ENCODE measurements at places on chromosomes 2 and 18. TPM values are rescaled to one million over a fixed set of nuclear protein-coding genes. Genes with fewer than 3 reads are reported as not detected.

GRCh38 chr2:127154396-127154795 lies 47.4 kb upstream of the BIN1 start:
- DNase-seq = no peak

GRCh38 chr2:85066874-85067351 lies 66.3 kb upstream of the TCF7L1 start:
- peak; percentile 82 for DNase-seq

DNA sequence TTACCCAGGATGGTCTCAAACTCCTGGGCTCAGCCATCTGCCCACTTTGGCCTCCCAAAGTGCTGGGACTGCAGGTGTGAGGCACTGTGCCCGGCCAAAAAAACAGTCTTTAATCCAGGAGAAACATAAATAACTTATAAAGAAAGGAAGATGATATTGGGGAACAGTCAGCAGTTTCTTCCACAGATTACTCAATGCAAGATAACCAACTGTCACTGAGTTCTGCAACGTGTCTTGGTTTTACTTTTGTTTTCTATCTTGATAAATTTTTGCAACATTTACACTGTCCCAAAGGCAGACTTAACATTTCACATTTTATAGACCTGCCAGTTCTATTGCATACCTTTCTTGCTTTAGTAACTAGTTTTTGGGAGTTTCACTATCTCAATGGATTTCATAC lies 71.1 kb downstream of the ANKRD44 start:
- no peak for DNase-seq

GRCh38 chr2:234981197-234982095 lies 29.6 kb downstream of the SH3BP4 start:
- DNase-seq = peak; percentile 97

- DNase-seq = peak; percentile 37
Measured at GRCh38 chr2:193810533-193810932, 1615.8 kb upstream of the TMEFF2 start.

DNA sequence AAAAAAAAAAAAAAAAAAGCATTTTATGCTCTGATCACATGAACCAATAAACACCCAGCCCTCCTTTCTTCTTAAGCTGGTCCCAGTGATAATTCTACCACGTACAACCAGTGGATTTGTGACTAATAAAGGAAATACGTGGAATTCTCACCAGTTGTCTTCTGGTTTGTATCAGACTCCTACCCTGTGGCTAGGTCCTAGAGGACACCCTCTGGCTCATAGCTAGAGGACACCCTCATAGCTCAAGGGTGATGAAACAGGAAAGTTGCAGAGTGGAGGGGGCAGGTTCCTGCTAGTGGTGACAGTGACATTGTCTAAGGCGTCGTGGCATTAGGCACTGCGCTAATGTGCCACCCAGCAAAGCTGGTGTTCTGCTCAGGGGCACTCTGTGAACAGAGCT lies 167.8 kb downstream of the BCL11A start:
- DNase-seq = no peak

DNA sequence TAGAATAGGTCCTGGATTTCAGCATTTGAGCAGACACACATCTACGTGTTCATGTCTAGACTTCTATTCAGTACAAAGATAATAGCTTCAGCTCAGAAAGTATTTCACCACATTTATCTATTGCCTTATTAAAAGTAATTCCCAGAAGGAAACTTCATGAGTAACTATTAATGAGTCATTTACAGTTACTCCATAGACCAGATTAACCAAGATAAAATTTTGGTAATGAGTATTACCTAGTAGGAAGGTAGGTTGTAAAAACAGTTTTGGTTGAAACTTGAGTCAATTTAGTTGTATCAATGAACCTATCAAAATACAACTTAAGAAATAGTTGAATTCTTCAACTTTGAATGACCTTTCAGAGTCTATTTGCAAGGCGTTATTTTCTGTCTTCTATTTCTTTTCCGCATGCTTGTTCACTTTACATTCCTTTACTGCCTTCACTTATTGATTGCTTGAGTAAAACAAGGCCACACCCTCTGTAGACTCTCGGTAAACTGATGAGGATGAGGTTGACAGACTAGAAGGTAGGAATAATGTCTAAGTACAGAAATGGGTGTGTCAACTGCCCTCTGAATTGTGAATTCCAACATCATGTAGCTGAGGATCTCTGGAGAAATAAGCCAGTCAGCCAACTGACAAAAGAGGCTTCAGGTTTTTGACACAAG lies 1165.6 kb upstream of the ZEB2 start:
- DNase-seq = no peak

- DNase-seq = peak; percentile 55
Measured at GRCh38 chr2:130749641-130750040, 5.7 kb upstream of the AMER3 start.

DNA sequence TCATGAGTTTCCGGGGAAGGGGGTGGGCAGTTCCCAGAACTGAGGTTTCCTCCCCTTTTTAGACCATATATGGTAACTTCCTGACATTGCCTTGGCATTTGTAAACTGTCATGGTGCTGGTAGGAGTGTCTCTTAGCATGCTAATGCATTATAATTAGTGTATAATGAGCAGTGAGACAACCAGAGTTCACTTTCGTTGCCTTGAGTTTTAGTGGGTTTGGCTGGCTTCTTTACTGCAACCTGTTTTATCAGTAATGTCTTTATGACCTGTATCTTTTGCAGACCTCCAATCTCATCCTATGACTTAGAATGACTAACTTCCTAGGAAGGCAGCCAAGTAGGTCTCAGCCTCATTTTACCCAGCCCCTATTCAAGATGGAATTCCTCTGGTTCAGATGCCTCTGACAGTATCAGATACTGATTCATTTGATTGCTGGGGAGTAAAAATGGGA lies 447.3 kb downstream of the XIRP2 start:
- DNase-seq = no peak

DNA sequence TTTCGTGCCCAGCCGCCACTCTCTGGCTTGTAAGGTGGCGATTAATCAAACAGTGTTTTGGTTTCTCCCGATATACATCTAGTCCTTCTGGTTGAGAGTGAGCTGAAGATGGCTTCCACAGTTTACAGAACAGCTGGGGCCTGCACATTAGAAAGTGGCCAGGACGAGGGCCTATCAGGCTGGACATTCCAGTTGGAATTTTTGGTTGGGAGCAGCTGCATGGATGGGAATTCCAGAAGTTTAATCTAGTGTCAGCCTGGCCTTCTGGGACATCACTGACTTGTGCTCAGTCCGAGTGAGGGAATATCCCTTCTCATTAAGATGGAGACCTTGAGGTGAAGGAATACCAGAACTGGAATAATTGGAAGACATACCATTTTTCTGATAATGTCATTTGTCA lies 118.1 kb upstream of the SIX2 start:
- DNase-seq = no peak

DNA sequence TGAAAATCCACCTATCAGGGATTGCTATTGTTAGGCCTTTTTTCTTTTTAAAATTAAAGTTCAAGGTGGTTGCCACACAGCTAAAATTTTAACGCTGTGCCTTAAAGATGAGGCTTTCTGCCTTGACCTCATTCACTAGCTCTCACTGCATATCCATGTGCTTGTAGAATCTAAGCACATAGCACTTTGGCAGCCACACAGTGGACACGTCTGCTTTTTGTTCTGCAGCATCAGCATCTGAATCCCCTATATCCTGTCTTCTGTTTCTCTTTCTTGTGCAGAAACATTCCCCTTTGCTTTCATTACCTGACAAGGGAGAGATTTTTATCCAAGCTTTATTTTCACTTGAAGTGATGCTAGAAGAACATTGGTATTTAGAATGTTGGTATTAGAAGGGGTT lies 38.1 kb downstream of the RALB start:
- no peak for DNase-seq

- no peak for DNase-seq
Measured at GRCh38 chr2:19178175-19178574, 180.2 kb downstream of the OSR1 start.

- peak; percentile 8 for DNase-seq
Measured at GRCh38 chr2:28329184-28329583, 63.5 kb upstream of the FOSL2 start.

GRCh38 chr2:134883552-134884293 lies 34.9 kb upstream of the CCNT2 start:
- no peak for DNase-seq

DNA sequence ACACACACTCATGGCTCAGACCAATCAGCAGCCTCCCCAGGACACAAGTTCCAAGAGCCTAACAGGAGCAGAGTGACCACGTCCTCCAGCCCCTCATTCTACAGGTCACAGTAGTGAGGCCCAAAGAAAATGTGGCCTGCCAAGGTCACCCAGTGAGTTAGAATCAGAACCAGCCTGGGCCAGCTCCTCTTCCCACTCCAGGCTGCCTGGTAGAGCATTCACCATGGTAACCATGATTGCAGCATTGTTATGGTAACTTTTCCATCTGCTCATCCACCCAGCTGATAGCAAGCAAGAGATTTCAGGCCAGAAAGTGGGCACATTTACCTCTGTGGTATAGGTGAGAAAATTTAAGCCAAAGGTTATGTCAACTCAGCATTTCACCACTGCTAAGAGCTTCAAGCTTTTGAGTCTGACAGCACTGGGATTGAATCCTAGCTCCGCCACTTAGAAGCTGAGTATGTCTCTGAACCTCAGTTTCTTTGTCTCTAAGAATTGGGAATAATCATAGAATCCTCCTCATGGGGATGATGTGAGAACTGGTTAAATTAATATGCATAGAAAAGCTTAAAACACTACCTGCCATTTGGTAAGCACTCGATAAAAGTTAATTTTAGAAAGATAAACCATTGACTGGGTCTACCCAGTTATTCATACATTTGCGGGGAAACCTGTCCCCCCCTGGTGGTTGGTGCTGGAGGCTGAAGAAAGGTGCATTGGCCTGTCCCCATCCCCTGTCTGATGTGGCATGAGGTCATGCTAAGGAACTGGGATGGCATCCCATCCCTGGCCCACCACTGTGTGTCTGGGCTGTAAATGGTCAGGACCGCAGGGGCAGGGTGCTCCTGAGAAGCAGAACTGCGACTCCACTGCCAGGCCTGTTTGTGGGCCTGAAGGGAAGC lies 181.5 kb downstream of the KLHL29 start:
- peak; percentile 91 for DNase-seq

GRCh38 chr2:240138254-240138984 lies 2.0 kb downstream of the OTOS start:
- peak; percentile 84 for DNase-seq

- no peak for DNase-seq
Measured at GRCh38 chr2:25090801-25091200, 48.9 kb downstream of the EFR3B start.

- DNase-seq = no peak
Measured at GRCh38 chr2:11865805-11866204, 119.4 kb downstream of the LPIN1 start.

- no peak for DNase-seq
Measured at GRCh38 chr18:58052960-58053359, 8.9 kb downstream of the NEDD4L start.

DNA sequence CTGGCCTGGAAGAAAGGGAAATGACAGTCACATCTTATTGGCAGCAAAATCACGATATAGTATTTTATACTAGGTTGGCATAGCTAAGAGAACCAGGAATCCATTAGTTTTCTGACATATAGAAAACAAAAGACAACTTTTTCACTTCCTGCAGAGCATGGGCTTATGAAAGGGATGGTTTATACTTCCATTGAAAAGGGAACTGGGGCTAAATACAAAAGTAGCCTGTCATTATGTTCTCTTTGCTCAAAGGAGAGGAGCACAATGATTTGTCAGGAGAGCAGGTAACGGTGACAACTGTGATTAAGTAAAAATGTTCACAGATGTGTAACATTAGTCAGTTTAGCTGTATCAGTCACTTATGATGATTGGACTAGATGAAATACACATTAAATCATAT lies 46.4 kb downstream of the SLC25A12 start:
- DNase-seq = no peak

- DNase-seq = no peak
Measured at GRCh38 chr2:240018071-240018750, 6.9 kb downstream of the NDUFA10 start.

GRCh38 chr2:164840930-164841718 lies 499 bp downstream of the COBLL1 start:
- peak; percentile 96 for DNase-seq

DNA sequence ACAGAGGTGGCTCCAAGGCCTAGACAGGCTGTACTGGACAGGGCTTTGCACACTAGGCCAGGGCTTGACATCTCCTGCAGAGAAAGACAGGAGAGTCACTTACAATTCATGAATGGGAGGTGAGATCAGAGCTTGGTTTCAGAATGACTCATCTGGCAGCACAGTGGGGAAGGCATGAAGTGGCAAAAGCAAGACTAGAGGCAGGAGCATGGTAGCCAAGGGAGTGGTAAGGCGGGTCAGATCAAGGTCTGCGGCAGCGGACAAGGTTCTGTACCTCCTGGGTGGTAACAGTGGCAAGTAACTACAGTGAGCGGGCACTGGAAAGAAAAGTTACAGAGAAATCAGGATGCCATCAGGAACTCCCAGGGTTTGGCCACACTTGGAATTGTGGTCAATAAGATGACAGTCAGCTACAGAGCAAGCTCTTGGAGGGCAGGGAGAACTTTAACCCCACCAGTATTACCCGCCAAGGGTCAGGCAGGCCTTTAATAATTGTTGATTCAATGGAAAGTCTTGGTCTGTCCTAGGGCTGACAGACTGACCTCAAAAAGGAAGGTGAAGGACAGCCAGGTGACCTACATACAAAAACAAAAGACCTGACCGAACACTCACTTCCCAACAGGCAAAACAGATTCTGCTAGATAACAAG lies 5.7 kb downstream of the MCFD2 start:
- peak; percentile 94 for DNase-seq

DNA sequence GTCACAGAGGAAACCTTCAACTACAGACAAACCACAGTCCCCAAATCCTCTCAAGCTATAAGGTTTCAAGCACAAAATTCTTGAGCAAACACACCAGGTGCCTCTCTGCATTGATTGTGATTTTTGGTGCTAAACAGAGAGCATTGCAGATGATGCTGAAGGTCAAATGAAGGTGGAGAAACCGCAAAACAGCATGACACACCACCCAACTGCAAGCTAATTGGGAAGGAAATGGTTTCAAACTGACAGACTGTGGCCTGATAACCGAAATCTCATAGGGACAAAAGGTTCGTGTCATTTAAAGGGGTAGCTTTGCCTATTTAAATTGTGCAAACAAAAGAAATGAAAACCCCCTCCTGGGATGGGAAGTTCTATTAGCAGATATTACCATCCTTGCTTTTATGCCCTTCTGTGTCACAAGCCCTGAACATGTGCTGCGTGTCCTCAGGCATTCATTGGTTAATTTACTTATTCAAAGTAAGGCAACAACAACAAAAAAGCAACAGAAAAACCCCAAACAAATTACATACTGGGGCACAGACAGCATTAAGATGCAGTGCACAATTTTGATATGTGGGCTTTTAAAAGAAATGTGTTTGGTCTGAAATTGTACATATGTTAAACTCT lies 154.9 kb downstream of the AQP4 start:
- DNase-seq = no peak

DNA sequence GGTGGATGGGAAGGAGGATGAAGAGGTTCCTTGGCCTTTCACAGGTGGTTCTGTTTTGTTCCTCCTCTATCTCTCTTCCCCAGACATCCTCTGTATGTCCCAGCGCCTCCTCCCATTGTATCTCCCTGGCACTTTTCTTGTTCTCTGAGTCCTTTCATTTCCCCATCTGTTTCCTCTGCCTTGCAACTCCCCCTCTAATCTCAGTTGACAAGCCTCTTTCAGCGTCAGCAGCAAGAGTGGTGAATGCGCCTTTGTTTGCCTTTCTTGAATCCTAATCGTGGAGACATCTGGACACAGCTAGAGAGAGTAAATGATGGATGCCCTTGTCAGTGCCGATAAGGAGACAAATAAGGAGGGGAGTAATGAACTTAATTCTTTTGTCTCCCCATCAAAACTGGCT lies 167.0 kb downstream of the NDUFA10 start:
- no peak for DNase-seq

Gene REG3A
- not detected for total RNA-seq

Gene HOXD13
- total RNA-seq = not detected

Gene DCC
- total RNA-seq = not detected

Gene MC2R
- total RNA-seq = not detected

Gene ALS2
- total RNA-seq = 39.1 TPM

Gene GAL3ST2
- total RNA-seq = 0.36 TPM

Data from osteoblast (primary cell).